ENCODE measurements at places on chromosomes 11 and 22. TPM values are rescaled to one million over a fixed set of nuclear protein-coding genes. Genes with fewer than 3 reads are reported as not detected.

OR10A2 gene
- not detected for total RNA-seq

MRGPRX4 gene
- not detected for total RNA-seq

BATF2 gene
- 1.2 TPM for total RNA-seq

- DNase-seq, result no peak
These were observed 1.7 kb upstream of the IGSF22 start for GRCh38 chr11:18727479-18728236.

GRCh38 chr22:24525416-24526037 is 29.4 kb downstream of the GUCD1 start:
- DNase-seq, result peak; percentile 86

GUCY1A2 gene
- 10.9 TPM for total RNA-seq

DNA sequence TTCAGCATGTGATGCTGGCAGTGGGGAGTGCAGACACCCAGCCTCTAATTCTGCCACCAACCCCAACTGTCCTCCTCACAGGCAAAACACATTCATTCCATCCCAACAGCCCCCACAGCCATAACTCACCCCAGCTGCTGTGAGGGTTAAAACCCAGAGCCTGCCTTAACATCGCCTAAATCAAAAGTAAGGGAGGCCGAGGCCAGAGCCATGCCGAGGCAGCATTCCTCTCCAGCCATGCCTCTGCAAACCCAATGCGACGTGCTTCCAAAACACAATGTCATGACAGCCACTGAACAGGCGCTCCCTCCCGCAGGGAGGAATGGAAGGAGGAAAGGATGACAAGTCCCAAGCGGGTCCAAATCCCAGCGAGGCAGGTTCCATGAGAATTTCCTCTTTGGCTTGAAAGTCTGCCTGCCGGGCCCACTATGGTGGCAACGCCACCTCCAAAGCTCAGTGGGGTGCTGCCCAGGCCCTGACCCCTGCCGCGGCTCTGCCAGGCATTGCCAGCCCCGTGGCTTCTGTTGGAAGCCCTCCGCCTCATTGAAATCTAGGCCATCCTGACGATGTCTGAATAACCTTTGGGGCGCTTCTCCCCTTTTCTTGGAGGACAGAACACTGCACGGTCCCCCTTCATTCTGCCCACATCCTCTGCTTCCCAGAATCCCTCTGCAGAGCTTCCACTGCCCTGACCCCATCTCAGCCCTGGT is 472.3 kb downstream of the BRD1 start:
- no peak for DNase-seq

DNA sequence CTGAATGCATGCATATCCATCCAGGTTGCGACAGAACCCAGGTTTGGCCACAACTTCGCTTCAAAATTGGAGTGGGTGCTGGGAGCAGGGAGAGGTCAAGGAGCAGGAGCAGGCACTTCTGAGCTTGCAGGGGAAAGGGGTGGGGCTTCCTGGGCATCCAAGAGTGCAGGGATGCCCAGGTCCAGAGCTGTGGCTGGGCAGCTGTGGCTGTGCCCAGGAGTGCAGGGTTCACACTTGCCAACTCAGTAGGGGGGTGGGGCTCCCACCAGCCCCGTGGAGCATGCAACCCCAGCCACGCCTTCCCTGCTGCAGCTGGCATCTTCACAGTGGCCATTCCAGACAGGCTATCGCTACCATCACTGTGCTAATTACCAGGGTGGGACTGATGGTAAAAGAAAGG is 115.3 kb upstream of the MTNR1B start:
- no peak for DNase-seq

DNA sequence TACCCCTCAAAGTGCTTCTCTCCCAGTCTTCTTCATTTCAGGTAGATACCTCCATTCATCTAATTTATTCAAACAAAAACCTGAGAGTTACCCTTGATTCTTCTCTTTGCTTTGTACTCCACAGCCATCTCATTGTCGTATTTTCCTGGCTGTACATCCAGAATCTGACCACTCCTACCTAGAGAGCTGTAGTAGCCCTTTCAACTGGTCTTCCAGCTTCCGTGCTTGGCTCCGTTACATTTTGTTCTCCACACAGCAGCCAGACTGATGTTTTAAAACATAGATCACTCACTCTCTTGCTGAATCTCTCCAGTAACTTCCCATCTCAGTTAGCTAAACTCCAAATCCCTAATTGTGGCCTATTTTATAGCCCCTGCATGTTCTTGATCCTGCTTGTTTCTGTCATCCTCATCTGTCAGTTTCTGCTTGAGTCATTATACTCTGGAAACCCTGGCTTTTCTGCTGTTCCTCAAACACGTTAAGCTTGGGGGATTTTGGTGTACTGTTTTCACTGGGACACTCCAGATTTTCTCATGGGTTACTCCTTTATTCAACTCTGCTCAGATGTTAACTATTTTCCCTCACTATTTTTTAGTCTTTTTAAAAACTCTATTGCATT is 7.4 kb downstream of the SPCS2 start:
- no peak for DNase-seq

SPDYC gene
- total RNA-seq, result not detected

SHANK2 gene
- total RNA-seq, result 0.32 TPM

DNA sequence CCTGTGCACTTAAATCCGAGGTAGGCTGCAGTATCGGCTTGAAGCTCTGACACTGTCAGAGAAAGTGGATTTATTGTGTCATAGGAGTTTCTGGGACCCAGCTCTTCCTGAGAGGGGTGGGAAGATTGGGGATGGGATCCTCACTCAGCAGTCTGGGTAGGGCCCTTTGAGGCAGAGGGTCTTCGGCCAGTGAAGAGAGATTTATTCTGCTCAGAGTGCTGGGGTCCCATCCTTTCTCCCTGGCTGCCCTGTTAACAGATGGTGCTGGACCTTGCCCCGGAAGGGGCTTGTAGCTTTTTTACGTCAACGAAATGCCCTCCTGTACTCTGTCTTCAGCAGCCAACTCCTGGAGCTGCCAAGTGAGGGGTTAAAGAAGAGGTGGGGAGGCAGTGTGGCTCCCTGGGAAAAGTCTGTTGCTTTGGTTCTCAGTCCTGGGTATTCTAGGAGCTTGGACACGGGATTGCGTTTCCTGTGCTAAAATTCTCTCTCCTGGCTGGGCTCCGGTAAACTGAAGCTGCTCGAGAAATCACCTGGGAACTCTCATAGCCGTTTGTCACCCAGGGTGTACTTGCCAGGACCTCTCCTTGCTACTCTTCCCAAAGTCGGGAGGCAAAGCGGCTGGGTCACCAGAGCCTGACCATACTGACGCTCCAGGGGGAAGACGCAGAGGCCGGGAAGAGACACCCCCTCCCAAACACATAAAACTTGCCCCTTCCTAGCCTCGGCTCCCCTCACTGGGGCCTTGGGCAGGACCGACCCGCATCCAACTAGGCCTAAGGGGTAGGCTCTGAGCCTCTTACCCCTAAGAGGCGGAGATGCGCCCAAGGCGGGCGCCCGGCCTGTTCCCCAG is 806 bp upstream of the SMDT1 start:
- no peak for DNase-seq

Measured in left ventricle myocardium superior (tissue), 1 donor.